ENCODE measurements at places on chromosomes 4 and X. TPM values are rescaled to one million over a fixed set of nuclear protein-coding genes. Genes with fewer than 3 reads are reported as not detected.
A peak's percentile ranks its signal among the peaks of the same experiment; 100 is the strongest.

- H3K27me3 ChIP-seq: no peaks in the 10 kb centered on the region
- H3K36me3 ChIP-seq: no peaks in the 10 kb centered on the region
- H3K27ac ChIP-seq: no peak overlapping the region
Observed at GRCh38 chr4:6962211-6963041, 52.8 kb downstream of the TBC1D14 start.

GRCh38 chr4:123741906-123742305 is 345.3 kb downstream of the SPRY1 start:
- peaks cover 20% of the 10 kb centered on the region for H3K4me1 ChIP-seq
- no peak overlapping the region for H3K27ac ChIP-seq

GRCh38 chrX:54921427-54922021 is 900 bp downstream of the TRO start:
- DNase-seq: peak; percentile 80
- H3K27me3 ChIP-seq: no peaks in the 10 kb centered on the region
- no peaks in the 10 kb centered on the region for H3K4me1 ChIP-seq
- no peaks in the 10 kb centered on the region for H3K36me3 ChIP-seq
- H3K27ac ChIP-seq: peak overlapping the region; percentile 61

DNA sequence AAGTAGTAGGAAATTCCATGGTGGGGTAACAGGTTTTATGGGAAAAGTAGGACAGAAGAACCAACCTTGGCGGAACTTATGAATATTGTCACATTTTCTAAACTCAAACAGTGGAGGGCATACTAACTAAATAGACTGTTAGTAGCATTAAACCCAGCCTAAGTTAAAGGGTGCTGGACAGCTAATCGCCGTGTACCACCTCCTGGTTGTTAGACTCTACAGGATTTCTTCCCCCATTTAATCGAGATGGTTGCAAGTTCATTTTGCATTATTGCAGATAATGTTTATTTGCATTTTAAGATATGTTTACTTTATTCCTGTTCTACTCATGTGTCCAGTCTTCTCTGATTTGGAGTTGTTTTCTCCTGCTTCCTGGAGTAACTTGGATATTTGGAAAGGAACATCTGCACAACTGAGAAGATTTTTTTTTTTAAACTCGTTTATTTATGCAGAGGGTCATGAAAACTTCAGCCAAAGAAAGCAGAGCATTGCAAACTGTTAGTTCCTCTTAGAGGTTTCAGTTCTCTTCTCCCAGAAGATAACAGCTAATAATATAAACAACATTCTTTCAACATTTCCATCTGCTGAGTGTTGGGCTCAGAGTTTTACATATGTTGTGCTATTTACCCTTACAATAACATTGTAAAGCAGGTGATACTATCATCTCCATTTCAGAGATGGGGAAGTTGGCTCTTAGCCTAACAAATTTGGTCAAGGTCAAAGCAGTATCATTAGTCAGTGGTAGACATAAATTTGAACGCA is 51.5 kb upstream of the TBC1D9 start:
- no peak for DNase-seq
- H3K4me1 ChIP-seq: no peaks in the 10 kb centered on the region
- H3K36me3 ChIP-seq: no peaks in the 10 kb centered on the region
- H3K27ac ChIP-seq: no peak overlapping the region

DNA sequence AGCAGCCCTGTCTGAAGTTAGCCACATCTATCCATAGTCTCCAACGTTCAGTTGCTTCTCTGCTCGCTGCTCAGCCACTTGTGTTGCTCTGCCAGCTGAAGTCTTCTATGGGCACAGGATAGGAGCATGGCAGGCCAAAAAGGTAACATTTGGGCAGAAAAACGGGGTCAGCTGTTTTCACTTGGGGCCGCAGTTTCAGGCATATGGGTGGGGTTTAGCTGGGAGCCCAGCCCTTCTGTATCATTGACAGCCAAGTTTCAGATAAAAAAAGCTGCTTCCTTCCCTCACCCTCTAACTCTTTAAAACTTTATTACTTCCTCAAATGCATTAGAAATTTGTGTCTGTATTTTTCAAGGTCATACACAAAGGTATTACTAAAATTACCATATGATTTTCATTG is 18.4 kb upstream of the MANBA start:
- no peak overlapping the region for H3K27ac ChIP-seq
- H3K36me3 ChIP-seq: no peaks in the 10 kb centered on the region
- DNase-seq: no peak
- H3K27me3 ChIP-seq: no peaks in the 10 kb centered on the region
- no peak overlapping the region for H3K4me3 ChIP-seq
- no peaks in the 10 kb centered on the region for H3K4me1 ChIP-seq

DNA sequence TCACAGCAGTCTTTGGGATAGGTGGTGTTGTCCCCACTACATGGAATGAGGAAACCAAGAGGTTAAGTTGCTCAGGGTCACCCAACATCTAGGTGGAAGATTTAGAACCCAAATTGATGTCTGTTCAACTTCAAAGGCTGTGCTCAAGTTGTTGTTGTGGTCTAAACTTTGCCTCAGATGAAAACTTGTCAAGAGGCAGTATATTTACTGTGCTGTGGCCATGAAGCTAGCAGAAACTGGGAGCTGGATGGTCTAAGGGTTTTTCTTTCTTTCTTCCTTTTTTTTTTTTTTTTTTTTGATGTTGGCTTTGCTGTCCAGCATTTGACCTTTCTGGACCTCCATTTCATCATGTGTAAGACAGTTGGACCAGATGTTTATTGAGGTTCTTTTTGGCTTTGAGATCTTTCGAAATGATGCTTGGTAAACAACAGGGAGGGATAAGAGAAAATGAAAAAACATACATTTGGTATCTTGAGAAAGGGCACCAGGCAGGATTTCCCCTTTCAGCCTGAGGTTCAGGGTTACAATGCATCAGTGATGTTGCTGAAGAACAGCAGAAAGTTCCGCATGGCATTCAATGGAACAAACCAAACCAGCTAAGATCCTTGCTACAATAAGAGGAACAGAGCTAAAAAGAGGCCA is 166.2 kb upstream of the RPS6KA3 start:
- no peaks in the 10 kb centered on the region for H3K36me3 ChIP-seq
- no peak overlapping the region for H3K4me3 ChIP-seq
- DNase-seq: no peak
- no peak overlapping the region for H3K27ac ChIP-seq
- no peaks in the 10 kb centered on the region for H3K4me1 ChIP-seq

GRCh38 chr4:124854968-124855367 is 142.4 kb upstream of the ANKRD50 start:
- H3K36me3 ChIP-seq: no peaks in the 10 kb centered on the region
- no peaks in the 10 kb centered on the region for H3K4me1 ChIP-seq
- no peak overlapping the region for H3K4me3 ChIP-seq
- DNase-seq: no peak
- no peak overlapping the region for H3K27ac ChIP-seq
- H3K27me3 ChIP-seq: no peaks in the 10 kb centered on the region

DNA sequence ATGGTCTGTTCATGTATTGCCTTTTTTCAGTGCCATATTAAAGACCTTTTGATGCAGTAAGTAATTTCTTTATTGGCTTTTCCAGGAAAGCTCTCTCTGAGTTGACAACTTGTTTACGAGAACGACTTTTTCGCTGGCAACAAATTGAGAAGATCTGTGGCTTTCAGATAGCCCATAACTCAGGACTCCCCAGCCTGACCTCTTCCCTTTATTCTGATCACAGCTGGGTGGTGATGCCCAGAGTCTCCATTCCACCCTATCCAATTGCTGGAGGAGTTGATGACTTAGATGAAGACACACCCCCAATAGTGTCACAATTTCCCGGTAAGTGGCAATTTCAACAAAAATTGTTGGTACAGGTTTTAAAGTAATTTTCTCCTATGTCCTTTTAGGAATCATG is 148.0 kb downstream of the STIM2 start:
- H3K36me3 ChIP-seq: no peaks in the 10 kb centered on the region
- DNase-seq: no peak
- H3K27me3 ChIP-seq: no peaks in the 10 kb centered on the region

- no peaks in the 10 kb centered on the region for H3K27me3 ChIP-seq
- no peak overlapping the region for H3K4me3 ChIP-seq
- no peaks in the 10 kb centered on the region for H3K36me3 ChIP-seq
- H3K27ac ChIP-seq: peak overlapping the region; percentile 11
- no peaks in the 10 kb centered on the region for H3K4me1 ChIP-seq
- DNase-seq: no peak
Observed at GRCh38 chrX:23802431-23802830, 19.5 kb downstream of the SAT1 start.

DNA sequence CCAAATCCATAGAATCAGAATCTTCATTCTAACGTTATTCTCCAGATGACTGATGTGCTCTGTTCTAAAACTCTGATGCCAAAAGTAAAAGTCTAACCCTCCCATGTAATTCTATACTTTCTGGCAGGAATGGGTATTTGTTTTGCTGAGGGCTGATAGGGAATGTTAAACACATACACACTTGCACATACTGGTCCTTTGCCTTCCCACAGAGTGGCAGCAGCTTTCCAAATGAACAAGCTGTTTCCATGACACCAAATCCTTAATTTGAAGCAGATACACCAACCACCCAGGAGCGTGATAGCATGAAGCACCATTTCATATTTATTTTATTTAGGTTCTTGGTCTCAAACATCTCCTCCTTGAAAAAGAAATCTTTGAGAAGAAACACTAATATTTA is 155.5 kb upstream of the PRDX4 start:
- H3K27me3 ChIP-seq: no peaks in the 10 kb centered on the region
- H3K36me3 ChIP-seq: no peaks in the 10 kb centered on the region
- H3K4me1 ChIP-seq: no peaks in the 10 kb centered on the region
- DNase-seq: no peak
- H3K4me3 ChIP-seq: no peak overlapping the region
- H3K27ac ChIP-seq: no peak overlapping the region

The EDA2R gene
- not detected for polyA plus RNA-seq

The IRS4 gene
- polyA plus RNA-seq: not detected

The TSPAN7 gene
- 55.1 TPM for polyA plus RNA-seq

The CCSER1 gene
- polyA plus RNA-seq: 3.7 TPM

Data from sigmoid colon (tissue), 7 donors.